ENCODE measurements at places on chromosomes 2 and 18.

DNA sequence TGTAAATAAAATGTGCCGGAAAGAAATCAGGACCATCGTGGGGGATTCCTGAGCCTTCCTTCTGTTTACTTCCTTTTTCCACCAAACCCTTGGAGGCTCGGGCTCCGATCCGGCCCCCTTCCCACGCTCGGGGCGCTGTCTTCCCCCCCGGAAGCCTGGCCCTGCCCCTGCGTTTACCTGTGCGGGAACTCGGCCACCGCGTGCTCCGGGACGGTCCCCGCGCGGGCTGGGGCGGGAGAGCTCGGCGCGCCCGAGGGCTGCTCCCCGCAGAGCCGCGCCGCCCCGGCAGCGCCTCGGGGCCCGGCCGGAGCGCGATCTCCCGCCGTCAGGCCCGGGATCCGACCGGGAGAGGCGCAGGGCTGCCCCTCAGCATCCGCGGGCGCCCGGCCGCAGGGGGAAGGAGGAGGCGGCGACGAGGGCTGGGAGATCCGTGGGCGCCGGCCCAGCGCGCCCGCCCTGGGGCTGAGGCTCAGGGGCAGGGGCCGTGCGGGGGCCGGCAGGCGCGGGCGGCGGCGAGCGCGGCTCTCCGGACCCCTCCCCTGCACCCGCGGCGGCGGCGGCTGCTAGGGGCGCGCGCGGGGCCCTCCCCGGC lies 435 bp downstream of the ADCY3 start:
- DNase-seq, result no peak

GRCh38 chr2:224584111-224584784 lies 915 bp downstream of the CUL3 start:
- DNase-seq, result peak; percentile 23

- DNase-seq, result no peak
Observed at GRCh38 chr2:226087051-226087450, 687.5 kb downstream of the NYAP2 start.

DNA sequence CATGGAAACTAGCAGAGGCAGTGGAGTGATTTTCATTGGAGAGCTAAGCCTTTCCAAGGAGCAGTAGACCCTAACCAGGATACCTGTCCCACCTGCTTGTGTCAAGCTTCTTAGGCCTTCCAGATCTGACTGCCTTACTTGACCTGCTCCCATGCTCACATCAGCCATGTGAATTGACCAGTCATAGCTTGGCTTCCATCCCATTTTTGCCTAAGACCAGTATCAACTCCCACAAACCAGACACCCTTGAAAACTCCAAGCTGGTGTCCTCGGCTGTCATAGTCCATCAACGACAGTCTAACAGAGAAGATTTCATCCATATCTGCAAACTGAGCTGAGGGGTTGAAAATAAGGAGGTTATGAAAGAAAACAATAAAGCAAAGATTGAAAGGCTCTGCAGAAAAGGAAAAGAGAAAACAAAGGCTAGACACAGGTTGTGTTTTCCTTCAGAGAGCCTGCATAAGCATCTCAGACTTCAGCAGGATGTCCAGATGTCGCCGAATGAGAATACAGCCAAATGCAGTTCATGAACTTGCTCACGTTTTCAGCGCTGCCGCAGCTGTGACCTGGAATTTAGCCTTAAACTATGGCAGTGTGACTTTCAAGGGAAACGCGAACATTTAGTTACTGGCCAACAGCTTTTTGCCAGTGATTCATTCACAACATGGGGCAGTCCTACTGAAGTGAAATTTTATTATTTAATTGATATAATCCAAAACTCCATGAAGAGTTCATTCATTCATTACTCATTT lies 868.1 kb upstream of the ID2 start:
- DNase-seq, result no peak

DNA sequence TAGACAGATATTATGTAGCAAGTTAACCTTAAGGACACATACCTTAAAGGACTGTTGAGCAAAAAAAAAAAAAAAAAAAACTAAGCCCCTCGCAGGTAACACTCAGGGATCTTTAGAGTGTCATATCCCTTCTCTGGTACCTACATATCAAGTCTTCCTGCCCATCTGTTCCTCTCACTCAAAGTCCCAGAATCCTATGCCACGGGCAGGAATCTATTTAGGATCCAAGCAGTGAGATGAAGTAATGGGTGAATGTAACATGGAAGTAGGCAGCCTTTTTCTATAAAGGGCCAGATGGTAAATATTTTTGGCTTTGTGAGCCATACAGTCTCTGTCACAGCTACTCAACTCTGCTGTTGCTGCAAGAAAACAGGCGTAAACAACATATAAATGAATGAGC lies 496.7 kb downstream of the STK39 start:
- no peak for DNase-seq

- no peak for DNase-seq
Observed at GRCh38 chr2:240909216-240909974, 3.3 kb downstream of the CROCC2 start.

DNA sequence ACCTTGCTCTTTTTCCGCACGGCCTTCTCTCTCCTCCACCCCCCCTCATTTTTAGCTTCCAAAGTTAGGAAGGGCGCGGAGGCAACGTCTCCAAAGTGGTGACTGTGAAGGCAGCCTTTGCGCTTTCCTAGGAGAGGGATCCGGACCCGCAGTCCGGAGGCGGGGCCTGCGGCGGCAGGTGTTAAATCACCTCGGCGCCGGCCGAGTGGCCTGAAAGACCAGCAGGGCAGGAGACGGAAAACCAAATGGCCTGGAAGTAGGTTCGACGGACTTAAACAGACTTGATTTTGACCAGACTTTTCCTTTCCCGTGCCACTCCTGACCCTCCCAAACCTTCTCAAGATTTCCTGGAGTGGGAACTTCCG lies 615 bp downstream of the GORASP2 start:
- no peak for DNase-seq

DNA sequence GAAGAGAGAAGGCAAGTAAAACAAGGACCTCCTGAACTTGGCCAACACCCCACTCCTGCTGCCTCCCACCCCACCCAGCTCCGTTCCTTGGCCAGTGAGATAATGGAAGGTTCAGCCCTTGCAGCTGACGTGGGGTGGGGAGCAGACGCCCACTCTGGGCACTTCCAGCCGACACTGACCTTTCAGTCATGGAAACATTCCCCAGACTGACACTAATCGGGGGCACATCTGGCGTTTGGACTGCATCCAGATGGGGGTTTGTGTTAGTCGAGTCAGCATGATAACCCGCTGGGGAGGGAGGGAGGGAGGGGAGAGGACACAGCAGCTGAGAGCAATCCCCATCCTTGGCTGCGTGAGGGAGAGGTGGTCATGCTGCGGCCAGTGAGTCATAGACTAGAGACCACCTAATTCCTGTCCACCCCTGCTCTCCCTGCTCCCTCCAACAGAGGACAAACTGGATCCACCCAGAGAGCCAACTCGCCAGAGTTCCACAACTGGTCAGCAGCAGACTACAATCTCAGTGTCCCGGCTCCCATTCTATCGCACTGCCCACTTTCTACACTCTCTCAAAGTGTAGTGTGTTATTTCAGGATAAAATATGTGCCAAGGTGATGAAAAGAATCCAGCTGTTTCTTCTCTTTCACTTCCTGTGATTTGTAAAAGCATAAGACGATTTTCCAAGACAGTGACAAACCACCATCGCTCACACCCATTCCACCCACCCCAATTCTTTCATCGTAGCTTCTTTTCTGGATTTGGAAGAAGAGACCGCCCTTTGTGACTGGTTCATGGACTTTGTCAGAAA lies 115.4 kb upstream of the PKDCC start:
- DNase-seq, result no peak

DNA sequence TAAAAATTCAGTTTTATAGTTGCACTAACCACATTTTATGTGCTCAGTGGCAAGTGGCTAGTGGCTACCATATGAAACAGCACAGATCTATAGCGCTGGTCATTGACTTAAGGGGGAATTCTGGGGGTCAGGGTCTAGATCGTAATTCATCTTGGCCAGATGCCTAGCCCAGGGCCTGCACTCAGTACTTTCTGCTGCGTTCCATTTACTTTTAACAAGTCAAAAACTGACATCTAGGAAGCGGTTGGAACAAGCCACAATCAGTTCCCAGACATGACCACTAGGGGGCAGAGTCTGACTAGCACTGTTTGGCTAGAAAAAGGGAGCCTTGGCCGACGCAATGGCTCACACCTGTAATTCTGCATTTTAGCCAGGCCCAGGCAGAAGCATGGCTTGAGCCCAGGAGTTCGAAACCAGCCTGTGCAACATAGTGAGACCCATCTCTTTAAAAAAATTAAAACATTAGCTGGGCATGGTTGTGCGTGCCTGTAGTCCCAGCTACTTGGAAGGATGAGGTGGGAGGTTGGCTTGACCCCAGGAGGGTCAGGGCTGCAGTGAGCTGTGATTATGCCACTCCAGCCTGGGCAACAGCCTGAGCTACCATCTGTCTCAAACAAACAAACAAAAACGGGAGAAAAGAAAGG lies 9.0 kb upstream of the TMBIM1 start:
- peak; percentile 82 for DNase-seq

DNA sequence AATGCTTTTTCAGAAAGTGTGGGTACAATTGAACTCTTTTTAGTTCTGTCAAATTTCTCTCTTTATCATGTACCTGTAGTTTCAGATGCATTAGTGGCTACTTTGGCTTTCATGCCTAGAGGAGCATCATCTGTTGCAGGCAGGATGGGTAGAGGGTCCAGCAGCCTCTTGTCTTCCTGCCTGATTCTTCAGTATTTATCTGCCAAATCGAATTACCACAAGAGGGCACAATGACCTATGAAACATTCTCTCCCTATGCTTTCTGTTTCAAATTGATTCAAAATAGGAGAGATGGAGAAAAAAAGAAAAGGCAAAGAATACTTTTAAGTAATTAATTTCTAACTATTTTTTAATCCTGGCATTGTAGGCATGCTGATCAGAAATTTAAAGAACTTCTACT lies 477.2 kb downstream of the TRIB2 start:
- peak; percentile 29 for DNase-seq

Data from MV-4-11 (cell line).